ENCODE measurements at places on chromosomes 5 and 9.

- no peak for DNase-seq
Measured at GRCh38 chr9:129365196-129365595, 187.1 kb upstream of the IER5L start.

DNA sequence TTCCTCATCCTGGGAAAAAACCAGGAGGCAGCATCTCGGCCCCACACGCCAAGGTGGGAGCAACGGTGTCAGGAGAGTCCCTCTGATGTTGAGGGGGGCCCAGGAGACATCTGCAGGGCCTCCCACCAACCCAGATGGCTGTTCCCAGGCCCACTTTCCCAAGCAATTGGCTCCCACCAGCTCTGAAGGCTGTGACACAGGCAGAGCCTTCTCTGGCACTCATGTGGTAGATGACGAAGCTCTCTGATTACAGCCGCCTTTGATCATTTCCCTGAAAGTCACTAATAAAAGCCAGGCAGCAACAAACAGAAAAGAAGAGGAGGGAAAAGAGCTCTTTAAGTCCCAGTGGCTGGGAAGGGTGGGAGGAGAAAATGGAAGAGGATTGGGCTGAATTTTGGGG is 226.5 kb downstream of the CDK5RAP2 start:
- DNase-seq, result no peak

DNA sequence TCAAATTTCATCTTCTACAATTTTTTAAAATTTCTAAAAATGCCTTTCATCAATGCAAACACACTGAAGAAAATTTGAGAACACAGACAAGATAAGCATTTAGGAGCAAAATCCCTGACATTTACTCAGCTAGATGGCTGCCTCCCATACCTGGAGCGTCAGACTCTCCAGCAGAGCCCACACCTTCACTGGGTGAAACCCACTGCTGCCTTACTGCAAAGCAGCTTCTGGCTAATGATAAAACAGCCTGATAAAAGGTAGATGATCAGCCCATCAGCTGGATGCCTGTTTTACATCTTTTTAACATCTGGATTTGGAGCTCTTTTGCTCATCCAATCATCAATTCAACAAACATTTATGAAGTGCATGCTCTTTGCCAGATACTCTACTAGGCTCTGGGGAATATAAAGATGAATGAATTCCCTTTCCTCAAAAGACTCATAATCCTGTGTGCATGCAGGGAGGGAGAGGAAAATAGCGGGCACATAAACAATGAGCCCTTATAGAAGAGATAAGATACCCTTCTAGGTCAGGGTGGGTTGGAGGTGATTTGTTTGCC is 271.2 kb downstream of the SAXO1 start:
- DNase-seq, result no peak

- DNase-seq, result no peak
Measured at GRCh38 chr9:135572233-135572632, 10.7 kb downstream of the PAEP start.

GRCh38 chr9:16642421-16643109 is 227.9 kb downstream of the BNC2 start:
- no peak for DNase-seq

DNA sequence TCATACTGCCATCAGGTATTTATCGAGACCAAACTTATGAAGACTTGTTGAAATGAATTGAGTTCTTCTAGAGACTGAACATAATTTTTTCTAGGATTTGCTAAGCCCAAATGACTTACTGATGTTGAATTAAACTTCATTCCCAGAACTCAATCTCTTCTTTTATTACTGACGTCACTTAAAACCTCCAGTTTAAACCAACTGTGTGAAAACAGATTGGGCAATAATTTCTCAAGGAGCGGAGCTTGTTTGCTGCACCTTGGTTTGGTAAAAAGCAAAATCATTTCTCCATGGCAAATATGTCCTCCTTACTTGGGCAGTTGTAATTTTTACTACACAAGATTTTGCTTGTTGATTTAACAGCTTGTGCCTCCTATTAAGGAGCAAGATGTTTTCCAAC is 37.4 kb downstream of the CFAP90 start:
- no peak for DNase-seq

GRCh38 chr5:16994565-16994964 is 58.5 kb upstream of the MYO10 start:
- no peak for DNase-seq

GRCh38 chr9:32550150-32550561 is 2.0 kb upstream of the SMIM27 start:
- no peak for DNase-seq
